ENCODE measurements at places on chromosomes 4 and X.
A peak's percentile ranks its signal among the peaks of the same experiment; 100 is the strongest.

DNA sequence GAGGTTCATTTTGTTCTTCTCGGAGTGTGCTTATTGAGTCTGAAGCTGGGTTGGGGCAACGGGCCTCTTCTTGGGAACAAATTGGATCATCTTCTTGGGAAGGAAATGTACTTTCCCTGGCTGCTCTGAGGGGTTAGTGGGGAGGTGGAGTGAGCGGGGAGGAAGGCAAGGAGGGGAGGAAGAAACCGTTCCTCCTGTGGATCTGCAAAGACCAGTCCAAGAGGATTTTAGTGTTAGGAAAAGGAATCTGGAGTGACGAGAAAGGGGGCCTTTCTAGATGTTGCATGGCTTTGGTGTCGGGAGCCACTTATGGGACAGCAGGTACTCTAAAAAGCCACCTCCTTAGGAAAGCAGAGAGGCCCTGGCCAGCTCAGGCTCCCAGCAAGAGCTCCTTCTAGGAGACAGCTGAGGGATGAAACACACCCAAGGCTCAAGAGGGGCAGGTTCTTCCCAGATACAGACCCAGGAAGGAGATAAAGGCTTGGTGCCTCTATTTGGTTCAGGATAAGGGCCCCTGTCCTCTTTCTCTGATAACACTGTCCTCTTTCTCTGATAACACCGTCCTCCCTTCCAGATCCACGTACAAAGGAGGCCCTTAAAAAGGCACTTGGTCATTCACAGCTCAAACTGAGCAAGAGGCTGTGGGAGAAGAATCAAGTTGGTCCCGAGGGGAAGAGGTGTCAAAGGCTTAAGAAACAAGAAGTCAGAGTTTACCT is 451 bp downstream of the SOD3 start:
- DNase-seq = no peak

- no peak for DNase-seq
These were observed 5.7 kb downstream of the ELK1 start for GRCh38 chrX:47644557-47645091.

- DNase-seq = no peak
These were observed 115.9 kb downstream of the COX18 start for GRCh38 chr4:72953571-72953970.

DNA sequence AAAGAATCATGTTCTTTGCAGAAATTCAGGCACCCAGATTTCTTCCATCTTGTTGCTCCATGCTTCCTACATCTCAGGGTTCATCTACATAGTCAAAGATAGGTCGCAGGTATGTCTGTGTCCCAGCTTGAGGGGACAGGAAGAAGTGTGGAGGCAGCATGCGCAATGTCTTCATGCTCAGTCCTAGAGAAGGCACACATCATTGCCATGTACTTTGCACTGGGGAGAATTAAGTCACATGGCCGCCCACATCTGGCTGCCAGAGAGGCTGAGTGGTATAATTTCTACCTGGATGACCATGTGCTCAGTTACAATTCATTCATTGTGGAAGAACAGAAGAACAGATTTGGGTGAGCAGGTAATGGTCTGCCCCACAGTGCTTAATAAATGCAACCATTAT is 54.1 kb downstream of the GAB1 start:
- DNase-seq = no peak

DNA sequence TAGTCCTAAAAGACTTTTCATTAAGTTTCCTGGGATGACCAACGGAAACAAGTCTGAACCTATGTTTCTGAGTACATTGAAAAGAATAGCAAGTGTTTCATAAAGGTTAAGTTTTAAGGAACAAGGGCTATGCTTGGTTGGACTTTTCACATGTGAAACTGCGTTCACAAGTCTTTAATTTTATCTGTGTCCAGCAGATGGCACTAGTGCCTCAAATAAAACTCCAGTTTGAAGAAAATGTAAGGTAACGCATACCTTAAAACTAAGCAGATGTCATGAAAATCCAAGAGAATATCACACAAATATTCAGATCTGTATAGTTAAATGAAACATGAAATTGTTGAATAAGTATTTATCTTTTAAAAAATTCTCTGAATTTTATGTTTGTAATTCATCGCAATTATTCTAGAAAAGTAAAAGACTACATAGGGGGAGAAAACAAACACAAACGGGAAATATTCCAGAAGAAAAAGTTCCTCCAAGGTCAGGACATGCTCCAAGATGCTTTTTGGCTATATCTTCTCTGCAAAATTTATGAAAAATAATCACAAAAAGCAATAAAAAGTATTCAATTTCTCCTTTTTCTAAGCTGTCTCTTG is 89.6 kb upstream of the MAD2L1 start:
- peak; percentile 28 for DNase-seq

DNA sequence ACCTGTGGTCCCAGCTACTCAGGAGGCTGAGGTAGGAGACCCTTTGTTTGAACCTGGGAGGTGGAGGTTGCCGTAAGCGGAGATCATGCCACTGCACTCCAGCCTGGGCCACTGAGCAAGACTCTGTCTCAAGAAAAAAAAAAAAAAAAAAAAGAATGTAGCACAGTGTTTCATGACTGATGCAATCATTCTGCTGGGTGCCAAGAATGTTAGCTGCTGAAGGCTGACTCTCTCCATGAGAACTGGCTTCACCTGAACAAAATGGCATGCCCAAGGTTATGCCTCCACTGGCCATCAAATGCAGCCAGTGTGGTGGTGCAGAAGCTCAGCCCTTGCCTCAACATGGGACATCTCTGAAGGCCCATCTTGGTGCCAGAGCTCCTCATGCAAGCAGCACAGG is 412.1 kb downstream of the ADAM29 start:
- DNase-seq = no peak

- DNase-seq = no peak
These were observed 133.5 kb upstream of the NUDT6 start for GRCh38 chr4:123055943-123056342.

- no peak for DNase-seq
These were observed 311.3 kb upstream of the HS3ST1 start for GRCh38 chr4:11739992-11740391.

DNA sequence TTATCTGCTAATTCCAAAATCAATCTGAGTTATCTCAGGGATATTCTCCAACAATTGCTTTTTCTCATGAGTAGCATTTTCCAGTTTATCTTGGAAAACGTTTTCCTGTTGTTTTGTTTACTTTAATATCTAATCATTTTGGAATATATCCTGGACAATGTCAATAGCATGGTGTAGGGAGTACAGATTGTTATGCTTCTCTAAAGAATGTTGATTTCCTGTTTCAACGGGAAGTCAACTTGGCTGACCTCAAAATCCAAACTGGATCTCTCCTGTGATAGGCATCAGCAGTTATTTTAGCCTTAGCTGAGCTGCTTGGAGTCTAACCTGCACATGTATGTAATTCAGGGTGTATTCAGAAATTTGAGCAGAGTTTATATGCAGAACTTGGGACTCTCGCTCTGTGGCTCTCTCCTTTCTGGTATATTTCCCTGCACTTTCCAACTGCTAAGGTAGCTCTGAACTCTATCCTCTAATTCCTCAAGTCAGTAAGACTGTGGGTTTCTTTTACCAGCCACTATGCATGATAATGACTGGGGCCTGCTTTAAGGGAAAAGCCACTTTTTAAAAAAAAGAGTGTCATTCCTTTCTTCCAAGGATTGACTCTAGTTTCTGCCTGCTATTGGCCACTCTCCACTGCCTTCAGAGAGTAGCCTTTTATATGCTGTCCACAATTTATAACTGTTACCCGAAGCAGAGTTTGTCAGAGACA is 7.7 kb downstream of the PRSS48 start:
- no peak for DNase-seq

- no peak for DNase-seq
These were observed 107.3 kb downstream of the GATB start for GRCh38 chr4:151653548-151653918.

DNA sequence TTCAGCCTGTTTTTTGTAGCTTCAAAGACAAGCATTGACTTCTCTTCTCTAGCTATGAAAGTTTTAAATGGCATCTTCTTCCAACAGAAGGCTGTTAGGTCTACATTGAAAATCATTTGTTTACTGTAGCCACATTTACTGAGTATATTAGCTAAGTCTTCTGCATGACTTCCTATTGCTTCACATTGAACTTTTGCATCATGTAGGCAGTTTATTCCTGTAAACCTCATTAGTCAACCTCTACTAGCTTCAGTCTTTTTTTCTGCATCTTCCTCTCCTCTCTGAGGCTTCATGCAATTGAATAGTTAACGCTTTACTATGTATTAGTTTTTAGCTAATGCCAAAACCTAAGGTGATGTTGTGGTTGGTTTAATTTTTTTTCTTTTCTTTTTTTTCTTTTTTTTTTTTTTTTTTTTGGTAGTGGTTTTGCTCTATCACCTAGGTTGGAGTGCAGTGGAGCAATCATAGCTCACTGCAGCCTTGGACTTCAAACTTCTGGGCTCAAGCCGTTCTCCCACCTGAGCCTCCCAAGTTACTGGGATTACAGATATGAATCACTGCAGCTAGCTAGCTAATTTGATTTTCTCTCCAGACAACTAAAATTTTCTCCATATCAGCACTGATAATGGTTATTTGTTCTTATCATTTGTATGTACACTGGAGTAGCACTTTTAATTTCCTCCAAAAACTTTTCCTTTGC is 3.4 kb downstream of the UGT2A3 start:
- DNase-seq = no peak

DNA sequence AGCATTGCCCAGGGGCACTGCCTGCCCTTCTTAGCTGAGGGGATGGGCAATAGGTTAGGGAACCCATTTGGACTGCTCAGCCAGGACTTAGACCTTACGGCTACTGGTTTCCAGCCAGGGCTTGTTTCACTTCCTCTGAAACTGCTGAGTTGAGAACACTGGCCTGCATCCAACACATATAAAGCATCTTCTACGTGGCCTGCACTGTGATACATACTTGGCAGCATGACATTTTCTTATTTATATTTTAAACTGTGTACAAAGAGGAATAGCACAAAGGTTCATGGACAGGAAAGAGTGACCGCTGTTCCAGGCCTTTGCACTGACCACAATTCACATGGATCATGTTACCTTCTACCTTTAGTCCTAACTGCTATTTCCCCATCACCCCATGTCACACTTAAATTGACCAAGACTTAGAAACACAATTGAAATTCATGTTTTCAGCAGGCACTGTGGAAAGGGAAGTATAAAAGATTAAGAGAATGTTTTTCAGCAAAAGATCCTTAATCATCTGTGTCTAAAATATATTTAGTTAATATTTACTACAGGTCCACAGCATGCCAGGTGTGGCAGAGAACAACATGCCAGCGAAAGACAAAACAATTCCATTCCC is 43.7 kb downstream of the NLGN4X start:
- DNase-seq = no peak

- no peak for DNase-seq
These were observed 18.0 kb downstream of the OPHN1 start for GRCh38 chrX:68415316-68415715.

DNA sequence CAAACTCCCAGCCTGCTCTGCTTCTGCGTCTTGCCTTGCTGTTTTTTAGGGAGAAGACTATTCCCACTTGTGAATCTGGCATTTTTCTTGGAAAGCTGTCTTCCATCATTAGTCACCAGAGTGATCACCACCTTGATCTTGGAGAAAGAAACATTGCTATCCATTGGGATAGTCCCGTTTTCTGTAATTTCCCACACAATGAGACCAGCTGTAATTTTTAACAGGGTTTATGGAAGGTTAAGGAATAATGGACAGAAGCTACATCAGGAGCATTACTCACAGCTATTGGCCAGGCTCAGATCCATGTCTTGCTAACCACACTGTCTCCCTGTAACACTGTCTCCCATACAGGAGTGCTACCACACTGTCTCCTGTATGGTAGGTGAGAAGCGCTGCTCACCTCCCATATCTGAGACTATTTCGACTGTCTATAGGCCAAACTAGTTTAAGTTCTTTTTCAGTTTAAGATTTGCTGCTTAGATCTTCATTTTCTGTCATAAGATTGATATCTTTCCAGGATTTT is 523.0 kb downstream of the SPRY1 start:
- DNase-seq = no peak

DNA sequence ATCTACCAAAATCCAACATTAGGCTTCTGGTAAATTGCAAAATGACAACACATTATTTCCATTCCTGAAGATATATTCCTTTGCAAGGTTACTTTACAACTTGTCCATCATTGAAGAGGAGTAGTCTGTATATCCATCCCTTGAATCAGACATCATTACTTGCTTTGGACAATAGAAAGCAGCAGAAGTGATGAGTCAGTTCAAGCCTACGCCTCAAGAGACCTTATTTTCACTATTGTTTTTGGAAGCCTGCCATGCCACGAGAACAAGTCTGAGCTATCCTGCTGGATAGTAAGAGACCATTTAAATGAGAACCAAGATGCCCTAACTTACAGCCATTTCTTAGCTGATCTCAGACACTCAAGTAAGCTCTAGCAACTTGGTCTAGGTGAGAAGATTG is 246.0 kb upstream of the HHIP start:
- no peak for DNase-seq

DNA sequence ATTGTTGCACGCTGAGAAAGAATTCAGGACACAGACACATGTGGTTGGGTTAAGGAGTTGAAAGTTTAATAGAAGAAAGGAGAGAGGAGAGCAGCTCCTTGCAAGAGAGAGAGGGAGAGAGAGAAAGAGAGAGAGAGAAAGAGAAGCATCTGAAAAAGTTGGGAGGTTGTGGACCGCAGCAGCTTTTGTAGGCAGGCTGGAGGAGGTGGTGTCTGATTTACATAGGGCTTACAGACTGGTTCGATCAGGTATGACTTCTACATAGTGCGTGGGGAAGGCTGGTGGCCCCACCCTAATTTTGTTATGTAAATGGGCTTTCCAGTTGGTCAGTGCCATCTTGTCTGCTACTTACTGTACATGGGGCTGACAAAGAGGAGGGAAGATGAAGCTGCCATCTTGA is 27.5 kb upstream of the GYG2 start:
- no peak for DNase-seq

GRCh38 chr4:41196633-41197332 is 17.6 kb downstream of the APBB2 start:
- DNase-seq = no peak

DNA sequence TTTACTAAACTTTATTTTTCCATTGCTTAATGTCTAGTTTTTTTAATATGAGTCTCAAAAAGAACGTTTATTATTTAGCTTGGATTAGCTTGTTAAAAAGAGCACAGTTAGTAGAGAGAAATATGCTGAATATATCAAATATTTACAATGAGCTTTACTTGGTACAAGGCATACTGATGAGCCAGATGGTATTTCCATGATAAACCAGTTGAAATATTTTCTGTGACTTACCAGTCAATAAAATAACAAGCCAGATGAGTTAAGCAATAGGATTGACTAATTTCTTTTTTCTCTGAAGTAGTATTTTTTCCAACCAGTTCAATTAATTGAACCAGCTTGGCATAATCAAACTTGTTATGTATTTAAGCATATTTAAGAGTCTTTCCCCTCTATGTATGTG is 134.1 kb downstream of the KLHL34 start:
- no peak for DNase-seq

DNA sequence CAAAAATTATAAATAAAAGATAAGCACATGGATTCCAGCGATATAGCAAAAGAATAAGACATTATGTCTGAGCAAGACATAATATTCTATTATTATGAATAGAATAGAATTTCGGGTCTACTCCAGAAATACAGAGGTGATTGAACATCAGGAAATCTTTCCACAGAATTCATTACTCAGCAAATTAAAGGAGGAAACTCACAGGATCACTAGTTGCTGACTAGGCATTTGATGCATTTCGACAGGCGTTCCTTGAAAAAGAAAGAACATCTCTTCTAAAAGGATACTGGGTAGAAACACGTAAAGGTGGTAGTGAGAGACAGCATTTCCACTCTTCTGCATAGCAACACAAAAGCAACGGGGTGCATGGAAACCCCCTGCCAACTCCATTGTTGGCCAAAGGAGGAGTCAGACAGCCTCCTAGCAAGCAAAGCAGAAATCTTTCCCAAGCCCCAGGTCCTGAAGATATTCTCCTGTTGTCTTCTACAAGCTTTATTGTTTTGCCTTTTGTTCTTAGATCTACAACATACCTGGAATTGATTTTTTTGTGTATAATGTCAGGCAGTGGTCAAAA is 14.3 kb upstream of the PDZD4 start:
- DNase-seq = no peak

All from NCI-H1092 (cell line).